ENCODE measurements at places on chromosomes 7 and 10.
A peak's percentile ranks its signal among the peaks of the same experiment; 100 is the strongest.

- no peak for DNase-seq
- no peaks in the 10 kb centered on the region for H3K27me3 ChIP-seq
- H3K36me3 ChIP-seq, result no peaks in the 10 kb centered on the region
- H3K27ac ChIP-seq, result no peak overlapping the region
- H3K4me1 ChIP-seq, result no peaks in the 10 kb centered on the region
These were observed 114.0 kb downstream of the BBS9 start for GRCh38 chr7:33243319-33243881.

DNA sequence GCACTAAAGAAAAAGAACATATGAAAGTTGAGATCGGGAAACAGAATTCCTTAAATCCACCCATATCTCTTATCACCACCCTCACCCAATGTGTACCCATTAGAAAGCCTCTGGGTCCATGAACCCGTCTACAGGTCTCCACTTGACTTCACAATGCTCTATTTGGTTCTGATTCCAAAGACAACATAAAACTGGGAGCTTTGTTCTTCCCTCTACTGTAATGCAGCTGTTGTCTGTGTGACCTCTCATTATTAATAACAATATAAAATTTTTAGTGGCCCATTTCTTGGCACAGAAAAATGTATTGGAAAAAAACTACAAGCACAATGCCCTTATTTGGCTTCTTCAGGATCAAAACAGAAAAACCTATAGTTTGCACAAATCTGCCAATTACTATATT, 30.0 kb downstream of the DOCK4 start:
- no peak overlapping the region for H3K27ac ChIP-seq
- peaks cover 20% of the 10 kb centered on the region for H3K4me1 ChIP-seq
- no peak overlapping the region for H3K4me3 ChIP-seq
- no peaks in the 10 kb centered on the region for H3K36me3 ChIP-seq
- no peaks in the 10 kb centered on the region for H3K27me3 ChIP-seq

DNA sequence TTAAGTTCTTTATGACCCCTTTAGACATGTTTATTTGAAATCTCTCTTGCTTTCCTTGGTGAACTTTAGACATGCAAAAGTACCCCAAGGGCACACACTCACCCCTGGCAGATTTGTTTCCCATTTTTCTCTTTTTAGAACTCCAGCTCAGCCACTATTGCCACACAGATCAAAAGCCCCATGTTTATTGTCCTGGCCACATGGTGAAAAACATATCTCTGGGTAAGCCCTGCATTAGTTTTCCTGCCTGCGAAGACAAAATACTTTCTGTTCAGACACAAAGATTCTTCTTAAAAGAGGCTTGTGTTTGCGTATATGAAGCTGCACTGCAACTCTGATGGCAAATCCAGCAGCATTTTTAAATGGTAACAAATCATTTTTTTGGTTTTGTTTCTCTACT, 200.0 kb downstream of the POLR1F start:
- H3K36me3 ChIP-seq, result no peaks in the 10 kb centered on the region
- no peak for DNase-seq
- no peaks in the 10 kb centered on the region for H3K27me3 ChIP-seq
- H3K4me1 ChIP-seq, result no peaks in the 10 kb centered on the region

DNA sequence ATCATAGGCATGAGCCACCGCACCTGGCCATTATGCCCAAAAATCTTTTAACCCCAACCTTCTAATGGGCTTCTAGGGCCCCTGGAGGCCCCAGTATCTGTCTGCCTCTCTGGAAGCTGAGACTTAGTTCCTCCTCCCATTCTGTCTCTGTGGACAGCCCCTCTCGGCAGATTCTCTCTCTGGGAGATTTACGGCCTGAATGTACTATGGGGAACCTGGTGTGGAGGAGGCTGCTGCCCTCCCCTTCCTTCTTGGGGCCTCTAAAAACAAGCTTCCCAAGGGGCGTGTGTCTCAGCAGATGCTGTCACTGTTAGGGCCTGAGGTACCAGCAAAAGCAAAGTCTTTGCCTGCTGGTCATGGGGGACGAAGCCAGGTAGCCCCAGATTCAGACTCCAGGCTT, 35.8 kb upstream of the PRKAR1B start:
- H3K27me3 ChIP-seq, result no peaks in the 10 kb centered on the region
- no peak for DNase-seq
- no peak overlapping the region for H3K27ac ChIP-seq
- no peaks in the 10 kb centered on the region for H3K4me1 ChIP-seq
- H3K4me3 ChIP-seq, result no peak overlapping the region
- H3K36me3 ChIP-seq, result peaks cover 46% of the 10 kb centered on the region

DNA sequence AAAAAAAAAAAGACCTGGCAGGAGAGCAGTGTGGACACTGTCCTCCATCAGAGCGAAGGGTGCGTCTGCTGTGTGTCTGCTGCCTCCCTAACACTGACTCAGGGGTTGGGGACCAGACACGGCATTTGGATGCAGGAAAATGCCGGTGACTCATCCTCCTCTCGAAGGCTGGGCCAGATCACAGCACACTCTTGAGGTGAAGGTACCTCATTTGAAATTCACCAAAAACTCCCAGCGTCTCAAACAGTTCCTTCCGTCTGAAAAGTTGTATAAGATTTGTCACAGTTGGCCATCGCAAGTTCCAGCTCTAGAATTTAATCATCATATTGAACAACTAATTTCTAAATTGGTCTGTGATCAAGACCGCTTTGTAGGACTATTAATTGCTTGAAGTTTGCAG, 118.1 kb upstream of the LYZL2 start:
- H3K36me3 ChIP-seq, result no peaks in the 10 kb centered on the region
- H3K27me3 ChIP-seq, result no peaks in the 10 kb centered on the region
- H3K27ac ChIP-seq, result no peak overlapping the region
- H3K4me1 ChIP-seq, result no peaks in the 10 kb centered on the region
- no peak overlapping the region for H3K4me3 ChIP-seq
- no peak for DNase-seq

GRCh38 chr7:94045581-94045980, 41.4 kb upstream of the BET1 start:
- H3K36me3 ChIP-seq, result no peaks in the 10 kb centered on the region
- no peak overlapping the region for H3K27ac ChIP-seq
- DNase-seq, result no peak
- no peaks in the 10 kb centered on the region for H3K4me1 ChIP-seq

DNA sequence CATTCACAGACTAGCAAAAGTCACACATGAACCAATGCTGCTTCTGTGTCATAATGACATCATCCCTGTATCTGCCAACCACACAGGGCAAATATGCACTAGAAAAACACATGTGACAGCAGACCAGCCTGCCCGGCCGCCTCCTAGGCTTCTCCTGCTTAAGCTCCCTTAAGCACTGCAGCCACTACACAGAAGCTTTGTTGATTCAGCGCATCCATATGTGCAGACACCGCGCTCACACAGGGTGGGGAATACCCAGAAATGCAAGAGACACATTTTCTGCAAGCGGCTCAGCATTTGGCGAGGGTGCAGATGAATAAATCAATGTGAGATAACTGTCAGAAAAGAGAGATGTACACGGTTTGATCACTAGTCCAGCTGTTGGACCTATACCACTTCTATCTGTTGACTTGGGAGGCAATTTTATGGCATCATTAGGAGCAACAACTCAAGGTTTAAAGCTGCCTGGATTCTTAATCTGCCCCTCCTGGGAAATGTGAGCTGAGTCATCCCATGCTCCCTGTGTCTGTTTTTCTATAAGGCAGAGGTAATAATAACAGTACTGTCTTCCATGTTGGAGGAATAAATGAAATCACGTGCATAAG, 33.4 kb downstream of the CPXM2 start:
- no peak overlapping the region for H3K4me3 ChIP-seq
- no peaks in the 10 kb centered on the region for H3K4me1 ChIP-seq

GRCh38 chr7:114703677-114704076, 218.2 kb upstream of the MDFIC start:
- no peak overlapping the region for H3K4me3 ChIP-seq
- H3K36me3 ChIP-seq, result no peaks in the 10 kb centered on the region
- H3K27ac ChIP-seq, result no peak overlapping the region
- DNase-seq, result no peak
- H3K4me1 ChIP-seq, result no peaks in the 10 kb centered on the region

DNA sequence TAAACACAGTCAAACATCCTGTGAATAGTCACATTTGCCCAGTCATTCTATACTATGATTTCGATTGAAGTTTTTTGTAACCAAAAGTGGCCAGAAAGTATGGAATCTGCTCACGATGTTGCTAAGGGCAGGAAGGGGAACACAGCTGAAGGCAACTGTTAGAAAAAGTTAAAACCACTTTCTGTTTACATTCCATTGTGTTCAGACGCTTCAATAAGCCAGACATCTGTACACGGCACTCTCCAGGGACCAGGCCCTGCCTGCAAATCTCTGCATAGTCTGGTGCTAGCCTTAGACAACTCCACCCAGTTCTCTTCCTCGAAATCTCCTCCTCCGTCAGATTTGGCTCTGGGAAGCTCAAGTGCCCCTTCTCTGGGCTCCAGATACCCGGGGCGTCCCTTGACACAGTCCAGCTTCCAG, 17.1 kb upstream of the TMEM120A start:
- no peaks in the 10 kb centered on the region for H3K4me1 ChIP-seq
- no peaks in the 10 kb centered on the region for H3K27me3 ChIP-seq
- no peaks in the 10 kb centered on the region for H3K36me3 ChIP-seq
- peak overlapping the region; percentile 55 for H3K27ac ChIP-seq
- no peak overlapping the region for H3K4me3 ChIP-seq
